ENCODE measurements at places on chromosomes 3 and 15.
A peak's percentile ranks its signal among the peaks of the same experiment; 100 is the strongest.

DNA sequence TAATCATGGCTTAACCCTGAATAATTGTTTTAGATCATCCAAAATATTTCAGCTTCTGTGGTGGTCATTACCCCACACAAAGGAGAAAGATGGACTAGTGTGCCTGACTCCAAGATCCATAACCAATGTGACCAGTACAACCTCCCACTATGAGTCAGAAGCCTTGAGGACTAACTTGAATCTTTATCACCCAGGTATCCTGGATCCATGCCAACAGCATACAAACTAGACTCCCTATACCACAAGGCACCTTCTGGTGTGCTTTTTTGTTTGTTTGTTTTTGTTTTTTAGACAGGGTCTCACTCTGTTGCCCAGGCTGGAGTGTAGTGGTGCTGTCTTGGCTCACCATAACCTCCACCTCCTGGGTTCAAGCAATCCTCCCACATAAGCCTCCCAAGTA, 317.7 kb downstream of the VPS13C start:
- DNase-seq, result no peak

DNA sequence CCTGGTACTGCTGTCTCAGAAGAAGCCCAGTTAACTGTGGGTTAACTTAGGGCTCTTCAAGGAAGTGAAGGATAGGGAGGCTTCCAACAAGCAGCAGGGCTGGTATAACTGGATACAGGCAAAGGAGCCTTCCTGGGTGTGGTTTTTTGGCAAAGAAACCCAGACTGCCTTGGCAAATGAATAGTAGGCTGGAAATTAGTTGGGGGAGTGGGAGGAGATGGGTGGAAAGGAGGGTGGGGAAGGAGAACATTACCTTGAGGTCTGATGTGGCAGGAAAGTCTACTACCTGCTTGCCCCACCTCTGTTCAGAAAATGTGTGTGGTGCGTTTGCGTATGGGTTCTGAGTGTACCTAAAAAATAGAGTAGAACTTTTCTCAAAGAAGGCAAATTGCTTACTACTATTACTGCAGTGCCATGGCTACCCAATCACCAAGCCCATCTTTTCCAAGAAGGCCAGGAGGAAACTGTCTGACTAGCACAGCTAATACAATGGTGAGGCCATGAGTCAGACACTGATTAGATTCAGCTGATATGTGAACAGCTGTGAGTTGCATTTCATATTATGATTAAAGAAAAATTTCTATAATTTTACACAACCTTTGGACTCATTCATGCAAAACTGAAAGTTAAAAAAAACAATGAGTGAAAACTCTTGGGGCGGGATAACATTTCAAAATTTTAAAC, 55.2 kb downstream of the SPTSSB start:
- DNase-seq, result peak; percentile 6

GRCh38 chr15:41975669-41976068, 3.3 kb upstream of the EHD4 start:
- no peak for DNase-seq

DNA sequence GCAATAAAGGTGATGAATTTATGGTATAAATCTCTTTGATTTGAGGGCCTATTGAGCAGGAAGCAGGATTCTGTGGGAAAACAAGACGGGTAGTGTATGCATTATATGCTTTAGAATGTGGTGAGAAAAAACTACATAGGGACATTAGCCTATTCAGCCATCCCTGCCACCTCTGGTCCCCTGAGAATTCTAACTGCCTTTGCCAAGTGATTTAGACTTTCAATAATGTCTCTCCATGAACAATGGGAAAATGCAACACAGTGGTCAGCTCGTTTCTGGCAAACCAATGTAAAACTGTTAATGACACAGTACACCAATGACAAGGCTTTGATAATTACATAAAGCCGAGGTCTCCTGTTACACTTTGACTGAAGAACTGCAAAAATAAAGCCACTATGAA, 314.7 kb upstream of the CNTN4 start:
- no peak for DNase-seq

- no peak for DNase-seq
Observed at GRCh38 chr15:73389971-73390544, 21.3 kb upstream of the HCN4 start.

DNA sequence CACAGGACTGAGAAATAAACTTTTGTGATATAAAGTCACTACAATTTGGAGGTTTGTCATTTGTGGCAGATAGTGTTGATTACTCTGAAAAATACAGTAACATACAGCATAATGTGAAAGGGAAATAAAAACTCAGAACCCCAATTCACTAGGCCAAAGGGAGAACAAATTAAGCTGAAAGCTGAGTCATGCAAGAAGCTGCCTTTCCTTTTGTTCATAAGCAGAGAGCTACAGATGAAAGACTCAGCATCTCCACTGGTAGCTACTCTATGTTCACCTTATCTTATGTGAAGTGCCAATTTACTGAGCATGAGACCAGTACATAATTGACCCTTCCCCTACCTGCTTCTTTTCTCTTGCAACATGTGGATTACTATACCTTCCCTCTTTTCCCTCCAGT, 19.3 kb upstream of the SLTM start:
- DNase-seq, result peak; percentile 45

GRCh38 chr3:51967384-51968169, at the start of gene PCBP4:
TSS of gene PCBP4 (minus strand) at chr3:51967454. CDS start at chr3:51961240, 6,214 bp downstream.
- peak; percentile 83 for DNase-seq

GRCh38 chr3:97662762-97663161, 101.8 kb upstream of the ARL6 start:
- no peak for DNase-seq

- no peak for DNase-seq
Observed at GRCh38 chr3:45864760-45865519, 21.4 kb upstream of the CCR9 start.

- DNase-seq, result no peak
Observed at GRCh38 chr3:182226995-182227394, 515.3 kb downstream of the SOX2 start.

DNA sequence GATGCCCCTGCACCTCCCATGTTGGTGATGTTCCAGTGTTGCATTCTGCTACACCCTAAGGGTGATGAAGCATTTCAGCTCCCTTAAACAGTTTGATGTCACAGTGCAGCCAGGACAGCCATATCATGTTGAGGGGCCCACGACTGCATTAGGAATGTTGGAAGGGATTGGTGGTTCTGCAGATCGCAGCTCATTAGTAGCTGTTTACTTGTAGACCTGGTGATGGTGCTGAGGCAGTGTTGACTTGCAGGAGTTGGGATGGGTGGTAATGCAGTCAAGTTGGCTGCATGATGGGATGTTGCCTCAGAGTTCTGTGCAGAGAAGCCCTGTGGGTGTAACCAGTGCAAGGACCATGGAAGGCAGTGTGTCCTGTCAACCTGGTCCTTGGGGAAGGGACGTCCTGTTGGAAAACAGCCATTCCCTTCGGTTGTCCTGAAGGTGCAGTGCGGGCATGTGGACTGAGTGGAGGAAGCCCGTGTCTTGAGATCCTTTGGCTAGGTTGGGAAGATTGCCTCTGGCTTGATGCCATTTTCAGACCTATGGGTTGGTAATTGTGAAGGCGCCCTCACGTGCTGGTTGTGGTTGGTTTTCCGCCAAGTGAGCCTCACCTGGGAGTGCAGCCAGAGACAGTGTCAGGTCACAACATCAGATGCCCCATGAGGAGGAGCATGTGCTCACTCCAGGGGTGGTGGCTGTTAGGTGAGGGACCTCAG, 100.7 kb downstream of the SNRPN start:
- DNase-seq, result no peak

DNA sequence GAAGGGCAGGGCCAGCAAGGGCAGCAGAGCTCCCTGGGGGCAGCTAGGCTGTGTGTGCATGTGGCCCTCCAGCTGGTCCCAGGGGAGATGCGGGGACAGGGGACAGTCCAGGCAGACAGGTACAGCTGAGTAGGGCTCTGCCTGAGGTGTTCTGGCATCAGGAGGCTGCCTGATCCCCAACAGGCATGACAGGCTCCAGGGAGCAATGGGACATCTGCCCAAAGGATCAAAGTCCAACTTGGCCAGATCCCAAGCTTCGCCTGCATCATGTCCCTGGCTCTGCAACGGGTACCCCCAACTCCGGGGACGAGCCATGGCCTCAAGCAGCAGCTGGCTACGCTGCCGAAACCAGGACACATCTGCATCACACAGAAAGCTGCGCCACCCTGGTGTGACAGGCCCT, 21.8 kb downstream of the ATRIP start:
- DNase-seq, result no peak

- peak; percentile 76 for DNase-seq
Observed at GRCh38 chr3:39907981-39908380, 98.6 kb downstream of the MYRIP start.

DNA sequence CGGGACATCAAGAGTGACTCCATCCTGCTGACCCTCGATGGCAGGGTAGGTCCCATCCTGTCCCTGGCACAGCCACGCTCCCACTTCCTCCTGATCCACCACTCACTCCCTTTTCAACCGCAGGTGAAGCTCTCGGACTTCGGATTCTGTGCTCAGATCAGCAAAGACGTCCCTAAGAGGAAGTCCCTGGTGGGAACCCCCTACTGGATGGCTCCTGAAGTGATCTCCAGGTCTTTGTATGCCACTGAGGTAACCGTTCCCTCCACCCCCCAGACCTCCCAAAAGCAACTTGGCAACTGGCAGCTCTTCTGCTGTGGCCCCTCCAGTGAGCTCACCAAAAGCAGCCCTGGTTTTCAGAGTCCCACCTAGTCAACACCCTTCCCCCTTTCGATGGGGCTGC, 9.4 kb downstream of the ANKRD63 start:
- no peak for DNase-seq

DNA sequence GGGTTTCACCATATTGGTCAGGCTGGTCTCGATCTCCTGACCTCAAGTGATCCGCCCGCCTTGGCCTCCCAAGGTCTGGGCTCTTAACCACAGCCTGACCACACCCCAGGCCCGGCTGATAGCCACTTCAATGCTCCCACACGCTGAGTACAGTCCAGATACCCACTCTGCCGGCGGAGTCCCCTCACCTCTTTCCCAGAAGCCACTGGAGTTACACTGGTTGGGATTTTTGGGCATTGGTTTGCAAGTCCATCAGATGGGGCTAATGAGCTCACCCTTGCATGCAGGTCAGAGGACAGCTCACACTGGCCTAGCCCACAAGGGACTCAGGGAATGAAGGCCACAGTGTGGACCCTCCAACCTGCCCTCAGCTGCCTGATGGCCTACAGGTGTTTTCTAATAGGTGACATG, 60.1 kb downstream of the IQSEC1 start:
- DNase-seq, result no peak

- peak; percentile 30 for DNase-seq
Observed at GRCh38 chr3:171799501-171799900, 10.8 kb downstream of the PLD1 start.

GRCh38 chr3:101876142-101876541, 26.8 kb downstream of the NFKBIZ start:
- no peak for DNase-seq

DNA sequence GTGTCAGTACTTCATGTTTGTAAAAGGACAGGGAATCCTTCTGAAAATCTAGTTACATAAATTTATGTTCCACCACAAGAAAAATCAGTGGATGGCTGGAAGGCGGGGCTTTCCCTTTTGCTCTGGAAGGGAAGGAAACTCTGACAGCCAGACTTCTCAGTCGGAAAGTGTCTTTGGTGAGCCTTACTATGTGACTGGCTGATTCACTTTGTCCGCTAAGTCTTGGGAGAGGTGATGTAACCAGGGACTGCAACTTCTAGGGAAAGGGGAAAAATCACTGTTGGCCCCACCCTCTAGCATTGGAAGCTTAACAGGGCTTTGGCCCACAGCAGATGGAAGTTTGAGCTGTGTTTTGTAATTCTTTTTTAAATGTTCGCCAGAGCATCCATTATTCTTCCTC, 281.4 kb upstream of the CTDSPL start:
- DNase-seq, result no peak

- no peak for DNase-seq
Observed at GRCh38 chr15:93664213-93664956, 567.0 kb upstream of the MCTP2 start.

DNA sequence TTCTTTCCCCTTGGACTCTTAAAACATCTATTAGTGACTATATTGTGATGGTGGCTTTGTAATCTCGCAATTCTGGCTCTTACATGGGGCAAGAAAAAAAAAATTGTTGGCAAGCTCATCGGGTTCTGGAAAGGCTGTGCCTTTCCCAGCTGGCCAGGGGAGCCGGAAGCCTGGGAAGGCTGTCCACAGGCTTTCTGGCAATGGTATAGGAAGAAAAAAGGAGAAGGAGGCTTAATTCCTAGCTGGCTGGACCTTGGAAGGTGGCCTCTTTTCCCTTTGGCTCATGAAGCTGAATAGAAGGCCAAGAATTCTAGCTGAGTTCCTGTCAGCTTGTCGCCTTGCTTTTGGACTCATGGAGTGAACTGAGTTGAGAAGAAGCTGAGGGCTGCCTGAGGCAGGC, 243.5 kb upstream of the SEMA6D start:
- DNase-seq, result no peak

DNA sequence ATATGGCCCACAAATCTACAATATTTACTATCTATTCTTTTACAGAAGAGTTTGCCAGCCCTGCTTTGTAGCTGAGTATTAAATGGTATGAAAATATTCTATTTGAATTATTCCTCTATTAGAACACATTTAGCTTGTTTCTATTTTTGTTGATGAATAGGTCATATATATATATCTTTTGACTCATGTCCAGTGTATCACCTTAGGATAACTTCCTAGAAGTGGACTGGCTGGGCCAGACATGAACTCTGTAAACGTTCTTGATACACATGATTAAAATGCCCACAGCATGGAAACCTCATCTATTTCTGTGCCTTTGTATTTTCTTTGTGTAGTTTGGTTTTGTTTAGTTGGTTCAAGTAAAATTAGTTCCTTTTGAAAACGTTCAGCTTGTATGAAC, 37.1 kb downstream of the DAZL start:
- DNase-seq, result no peak

- peak; percentile 78 for DNase-seq
Observed at GRCh38 chr15:79595995-79596622, 164.0 kb downstream of the MINAR1 start.

GRCh38 chr3:61729038-61729634, 167.8 kb downstream of the PTPRG start:
- DNase-seq, result no peak

DNA sequence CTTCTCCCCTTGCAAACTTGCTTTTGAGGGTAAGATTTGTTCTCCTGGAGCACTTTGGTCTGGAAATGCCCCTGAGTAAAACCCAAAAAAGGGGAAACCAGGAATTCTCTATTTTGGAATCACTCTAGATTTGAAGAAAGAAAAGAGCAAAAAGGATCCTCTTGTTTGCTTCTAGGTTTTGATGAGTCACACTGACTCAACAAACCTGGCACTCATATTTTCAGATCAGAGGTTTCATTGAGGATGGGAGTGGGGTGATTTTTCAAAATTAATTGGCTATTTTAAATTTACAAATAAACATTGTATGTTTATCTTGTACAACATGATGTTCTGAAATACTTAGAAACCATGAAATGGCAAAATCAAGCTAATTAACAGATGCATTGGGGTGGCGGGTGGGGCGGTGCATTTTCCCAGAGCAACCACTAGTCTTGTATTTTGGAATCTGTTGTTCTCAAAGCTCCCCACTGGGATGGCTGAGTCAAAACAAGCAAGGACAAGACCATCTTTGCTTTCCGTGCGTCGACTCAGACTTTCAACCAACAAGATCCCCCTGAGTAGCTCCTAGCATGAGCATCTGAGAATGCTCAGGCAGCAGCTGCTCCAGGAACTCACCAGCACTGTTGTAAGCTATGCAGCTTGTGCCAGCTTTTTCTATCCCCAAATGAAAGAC, 451.4 kb downstream of the WDR72 start:
- no peak for DNase-seq

GRCh38 chr15:85496551-85497171, 116.3 kb downstream of the AKAP13 start:
- no peak for DNase-seq

- DNase-seq, result peak; percentile 7
Observed at GRCh38 chr3:24510030-24510648, 15.5 kb upstream of the THRB start.
